Muscle of leg (tissue), 16 donors: ENCODE measurements at places on chromosomes 16 and 17.

- DNase-seq: peak; percentile 92
Observed at GRCh38 chr17:68509141-68510057, 2.8 kb upstream of the PRKAR1A start.

GRCh38 chr16:56384074-56384721, 41.1 kb downstream of the AMFR start:
- no peak for DNase-seq

DNA sequence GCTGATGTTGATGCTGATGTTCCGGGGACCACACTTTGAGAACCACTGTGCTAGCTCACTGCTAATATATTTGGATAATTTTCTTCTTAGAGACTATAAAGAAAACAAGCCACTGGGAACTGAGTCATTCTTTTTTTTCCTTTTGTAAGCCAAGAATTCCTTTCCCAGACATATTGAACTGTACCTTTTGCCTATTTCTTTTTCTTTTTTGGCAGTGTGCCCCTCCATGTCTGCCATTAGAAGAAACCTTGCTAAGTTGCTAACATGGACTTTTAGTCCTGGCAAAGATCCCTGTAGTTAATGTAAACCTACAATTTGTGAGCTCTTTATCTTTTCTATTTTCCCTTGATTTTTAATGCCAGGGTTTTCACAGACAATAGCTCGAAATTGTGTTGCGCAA, 17.3 kb upstream of the ERCC4 start:
- peak; percentile 35 for DNase-seq

GRCh38 chr17:80826955-80827645, 164.5 kb upstream of the CHMP6 start:
- DNase-seq: peak; percentile 68

- DNase-seq: no peak
Observed at GRCh38 chr16:27428026-27428785, 26.2 kb downstream of the IL21R start.

DNA sequence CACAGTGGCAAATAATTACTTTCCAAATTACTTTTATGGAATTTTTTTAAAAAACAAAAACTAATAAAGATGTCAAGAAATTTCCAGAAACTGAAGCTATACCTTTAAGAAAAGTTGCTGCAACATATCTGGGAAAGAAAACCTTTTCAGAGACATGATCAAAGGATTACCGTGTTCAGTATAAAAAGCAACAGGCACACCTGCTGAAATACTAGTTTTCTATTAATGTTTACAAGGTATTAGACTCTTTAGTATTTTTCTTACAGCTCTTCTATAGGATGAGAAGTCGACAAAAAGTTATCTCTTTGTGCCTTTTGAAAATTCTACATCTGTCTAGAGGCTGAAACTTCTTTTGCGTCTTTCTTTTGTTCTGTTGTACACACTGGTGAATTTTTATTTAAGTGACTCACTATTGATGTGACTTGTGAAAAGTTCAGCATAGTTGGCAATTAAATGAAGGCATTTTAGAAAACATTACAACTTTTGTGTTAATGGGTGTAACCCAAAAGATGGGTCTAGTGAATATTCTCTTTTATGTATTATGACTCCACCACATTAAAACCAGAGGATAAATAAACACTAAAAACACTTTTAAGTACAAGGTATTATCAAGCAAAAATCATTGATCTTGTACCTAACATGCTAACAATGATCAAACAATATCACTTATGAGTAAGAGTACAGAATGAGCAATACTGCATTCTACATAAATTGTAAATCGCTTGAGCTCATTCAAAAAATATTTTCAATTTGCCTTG, 23.8 kb downstream of the NACA2 start:
- no peak for DNase-seq

DNA sequence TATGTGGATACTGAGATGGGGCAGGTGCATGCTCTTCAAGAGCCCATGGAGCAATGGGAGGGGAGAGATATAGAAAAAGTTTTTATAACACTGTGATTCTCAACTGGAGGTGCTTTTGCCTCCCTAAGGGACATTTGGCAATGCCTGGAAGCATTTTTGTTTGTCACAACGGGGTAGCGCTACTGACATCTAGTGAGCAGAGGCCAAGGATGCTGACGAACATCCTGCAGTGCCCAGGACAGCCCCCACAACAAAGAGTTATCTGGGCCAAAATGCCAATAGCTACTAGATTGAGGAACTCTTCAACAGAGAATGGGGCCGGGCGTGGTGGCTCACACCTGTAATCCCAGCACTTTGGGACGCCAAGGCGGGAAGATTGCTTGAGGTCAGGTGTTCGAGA, 67.2 kb upstream of the CLEC3A start:
- DNase-seq: no peak

- DNase-seq: no peak
Observed at GRCh38 chr16:87897521-87898505, 28.5 kb upstream of the SLC7A5 start.

DNA sequence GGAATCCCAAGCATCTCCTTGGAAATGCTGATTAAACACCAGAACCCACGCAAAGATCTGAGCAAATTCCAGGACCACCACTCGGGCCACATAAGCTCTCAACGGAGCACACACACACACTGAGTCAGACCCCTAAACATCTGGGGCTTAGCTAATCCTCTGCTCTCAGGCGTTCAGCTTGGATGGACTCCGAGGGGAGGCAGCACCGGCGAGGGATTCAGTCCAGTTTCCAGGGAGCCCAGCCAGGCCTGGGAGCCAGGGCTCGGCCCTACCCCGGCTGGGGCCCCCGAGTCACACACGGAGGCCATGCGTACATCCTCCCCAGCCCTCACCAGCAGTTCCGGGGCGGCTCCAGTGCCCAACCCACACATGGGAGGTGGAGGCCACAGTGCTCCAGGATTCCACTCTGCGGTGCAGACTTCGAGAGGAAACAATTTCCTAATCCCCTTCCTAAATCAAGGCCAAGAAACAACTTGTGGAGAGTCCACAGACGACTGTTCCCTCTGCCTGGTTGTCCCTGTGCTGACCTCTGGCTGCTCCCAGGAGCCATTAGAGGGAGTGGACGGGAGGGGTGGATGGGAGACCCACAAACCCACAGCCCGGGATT, 70.5 kb downstream of the GAS7 start:
- DNase-seq: peak; percentile 95

- DNase-seq: no peak
Observed at GRCh38 chr17:17019891-17020456, 22.3 kb upstream of the MPRIP start.

DNA sequence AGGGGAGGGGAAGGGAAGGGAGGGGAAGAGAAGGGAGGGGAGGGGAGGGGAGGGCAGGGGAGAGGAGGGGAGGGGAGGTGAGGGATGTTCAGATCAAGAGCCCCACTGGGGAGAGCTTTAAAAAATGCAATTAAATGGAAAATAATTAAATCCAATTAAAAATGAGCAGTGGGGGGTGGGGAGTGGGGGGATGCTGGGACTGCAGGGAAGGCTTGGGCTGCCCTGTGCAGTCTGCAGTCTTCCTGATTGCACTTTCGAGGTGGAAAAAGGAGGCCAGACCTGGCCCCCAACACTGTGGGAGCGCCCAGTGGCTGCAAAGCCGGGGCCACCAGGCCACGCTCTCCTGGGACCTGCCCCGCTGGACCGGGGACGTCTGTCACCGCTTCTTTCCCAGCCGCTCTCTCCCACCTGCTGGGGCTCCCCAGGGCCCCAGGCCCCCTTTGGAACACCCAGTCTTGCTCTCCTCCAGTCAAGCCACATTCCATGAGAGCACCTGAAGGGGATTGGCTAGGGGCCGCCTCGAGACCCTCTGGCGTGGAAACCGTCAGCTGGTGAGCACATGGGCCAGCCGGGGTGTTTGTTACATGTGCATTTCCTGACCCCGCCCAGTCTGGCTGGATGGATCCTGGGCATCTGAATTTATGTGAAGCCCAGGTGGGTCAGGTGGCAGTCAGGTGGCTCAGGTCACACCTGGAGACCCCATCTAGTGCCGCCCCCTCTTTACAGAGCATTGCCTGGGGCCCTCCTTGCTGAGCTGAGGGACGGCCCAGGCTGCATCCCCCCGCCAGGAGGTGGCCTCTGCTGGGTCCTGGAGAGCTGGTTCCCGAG, 37.6 kb upstream of the CBFA2T3 start:
- no peak for DNase-seq

- no peak for DNase-seq
Observed at GRCh38 chr17:9256751-9257629, 235.7 kb downstream of the NTN1 start.

GRCh38 chr16:83903751-83904150, 4.8 kb downstream of the MLYCD start:
- DNase-seq: peak; percentile 92

- no peak for DNase-seq
Observed at GRCh38 chr17:33870936-33871335, 384.1 kb upstream of the CCL2 start.

- no peak for DNase-seq
Observed at GRCh38 chr17:55405600-55405999, 16.0 kb downstream of the MMD start.

GRCh38 chr16:74874912-74875546, 100.4 kb upstream of the FA2H start:
- no peak for DNase-seq

- no peak for DNase-seq
Observed at GRCh38 chr16:78289844-78290277, 190.4 kb downstream of the WWOX start.

DNA sequence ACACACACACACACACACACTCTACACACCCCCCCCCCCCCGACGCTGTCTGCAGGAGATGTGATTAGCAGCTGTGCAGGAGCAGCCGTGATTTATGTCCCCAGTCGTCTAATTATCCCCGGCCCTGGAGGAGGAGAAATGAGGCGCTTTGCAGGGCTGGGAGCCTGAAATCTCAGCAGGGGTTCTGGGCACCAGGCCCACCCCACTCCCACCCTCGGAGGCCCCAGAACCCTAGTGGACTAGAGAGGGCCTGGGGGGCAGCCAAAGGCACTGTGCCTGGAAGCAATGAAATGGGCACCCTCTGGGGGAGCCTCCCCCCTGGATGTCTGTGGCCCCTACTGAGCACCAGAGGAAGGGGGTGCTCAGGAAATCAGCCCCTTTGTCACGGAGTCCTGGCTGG, 134.2 kb upstream of the CIBAR2 start:
- DNase-seq: no peak

GRCh38 chr16:70410734-70411133, 28.2 kb downstream of the ST3GAL2 start:
- DNase-seq: peak; percentile 35

- no peak for DNase-seq
Observed at GRCh38 chr17:82615084-82616020, 32.9 kb downstream of the WDR45B start.

GRCh38 chr16:26667307-26667706, 399.4 kb upstream of the C16orf82 start:
- DNase-seq: no peak

DNA sequence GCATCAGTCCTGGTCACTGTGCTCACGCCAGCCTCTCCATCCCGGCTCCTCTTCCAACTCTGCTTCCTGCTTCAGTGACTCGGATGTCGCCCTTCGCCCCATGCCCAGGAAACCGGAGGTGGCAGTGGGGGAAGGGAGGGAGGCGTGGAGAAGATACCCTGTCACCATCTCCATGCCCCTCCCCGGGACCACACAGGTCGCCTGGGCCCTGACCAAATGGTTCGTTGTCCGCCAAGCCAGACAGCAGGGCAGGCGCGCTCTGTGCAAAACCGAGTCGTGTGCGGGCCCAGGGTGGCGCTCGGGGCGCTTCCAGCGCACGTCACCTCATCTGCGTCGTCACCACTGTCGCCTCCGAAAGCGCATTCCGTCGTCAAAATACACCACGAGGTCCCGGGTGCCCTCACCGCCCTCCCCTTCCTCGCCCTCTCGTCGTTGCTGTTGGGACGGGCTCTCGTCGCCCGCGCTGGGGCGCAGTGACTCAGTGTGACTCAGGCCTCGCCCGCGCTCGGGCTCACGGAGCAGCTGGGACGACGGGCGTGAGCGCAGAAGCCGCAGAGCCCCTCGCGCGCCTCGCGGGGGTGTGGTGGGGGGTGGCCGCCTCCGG, 39.2 kb downstream of the ZNF778 start:
- DNase-seq: peak; percentile 48

DNA sequence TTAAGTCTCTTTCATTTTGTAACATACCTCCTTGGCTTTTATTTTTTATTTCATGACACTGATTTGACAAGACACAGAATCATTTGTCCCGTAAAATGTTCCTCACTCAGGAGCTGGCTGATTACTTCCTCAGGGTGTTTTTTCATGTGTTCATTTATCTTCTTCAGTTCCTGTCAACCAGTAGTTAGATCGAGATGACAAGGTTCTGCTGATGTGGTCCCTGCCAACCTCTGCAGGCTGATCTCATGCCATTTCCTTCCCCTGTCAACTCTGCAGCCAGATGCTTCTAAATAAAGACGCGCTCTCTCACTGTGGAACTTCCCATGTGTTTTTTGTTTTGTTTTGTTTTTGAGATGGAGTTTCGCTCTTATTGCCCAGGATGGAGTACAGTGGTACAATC, 8.1 kb upstream of the CXCL16 start:
- peak; percentile 72 for DNase-seq

DNA sequence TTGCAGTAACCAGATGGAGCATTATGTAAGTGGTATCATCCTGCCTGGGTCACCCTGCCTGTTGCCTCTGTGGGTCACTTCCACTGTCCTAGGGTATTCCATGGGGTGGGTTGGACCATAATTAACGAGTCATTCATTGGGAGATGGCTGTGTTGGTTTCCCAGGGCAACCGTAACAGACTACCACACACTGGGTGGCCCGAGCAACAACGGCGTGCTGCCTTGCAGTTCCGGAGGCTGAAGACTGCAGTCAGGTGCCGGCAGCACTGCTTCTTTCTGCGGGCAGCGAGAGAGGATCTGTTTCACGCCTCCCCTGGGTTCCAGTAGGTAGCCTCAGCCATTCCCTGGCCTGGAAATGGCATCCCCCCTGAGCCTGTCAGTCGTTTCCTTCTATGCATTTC, 28.9 kb upstream of the CMIP start:
- no peak for DNase-seq

DNA sequence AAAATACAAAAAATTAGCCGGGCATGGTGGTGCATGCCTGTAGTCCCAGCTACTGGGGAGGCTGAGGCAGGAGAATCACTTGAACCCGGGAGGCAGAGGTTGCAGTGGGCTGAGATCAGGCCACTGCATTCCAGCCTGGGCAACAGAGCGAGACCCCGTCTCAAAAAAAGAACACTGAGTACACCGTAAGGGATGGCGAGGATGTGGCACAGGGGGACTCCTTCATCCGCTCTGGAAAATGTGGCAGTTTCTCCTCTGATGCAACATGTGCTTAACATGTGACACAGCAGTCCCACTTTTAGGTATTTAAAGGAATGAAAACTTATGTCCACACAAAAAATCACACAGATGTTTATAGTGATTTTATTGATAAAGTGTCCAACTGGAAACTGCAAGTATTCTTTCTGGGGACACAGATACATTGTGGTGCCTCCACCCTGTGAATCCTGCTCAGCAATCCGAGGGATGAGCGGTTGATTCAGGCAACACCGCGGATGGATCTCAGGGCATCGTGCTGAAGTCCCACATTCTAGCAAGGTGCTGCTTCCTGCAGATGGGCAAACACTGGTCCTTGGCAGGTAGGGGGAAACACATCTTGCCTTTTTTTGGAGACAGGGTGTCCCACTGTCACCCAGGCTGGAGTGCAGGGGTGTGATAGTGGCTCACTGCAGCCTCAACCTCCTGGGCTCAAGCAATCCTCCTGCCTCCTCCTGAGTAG, 3.5 kb upstream of the C16orf95 start:
- no peak for DNase-seq

GRCh38 chr17:40402668-40403067, 15.0 kb downstream of the TOP2A start:
- DNase-seq: no peak

GRCh38 chr17:39679521-39680192, 8.2 kb downstream of the PGAP3 start:
- DNase-seq: no peak

GRCh38 chr17:33171931-33172330, 121.2 kb downstream of the ASIC2 start:
- DNase-seq: no peak
